ENCODE measurements at places on chromosomes 5 and 9.

DNA sequence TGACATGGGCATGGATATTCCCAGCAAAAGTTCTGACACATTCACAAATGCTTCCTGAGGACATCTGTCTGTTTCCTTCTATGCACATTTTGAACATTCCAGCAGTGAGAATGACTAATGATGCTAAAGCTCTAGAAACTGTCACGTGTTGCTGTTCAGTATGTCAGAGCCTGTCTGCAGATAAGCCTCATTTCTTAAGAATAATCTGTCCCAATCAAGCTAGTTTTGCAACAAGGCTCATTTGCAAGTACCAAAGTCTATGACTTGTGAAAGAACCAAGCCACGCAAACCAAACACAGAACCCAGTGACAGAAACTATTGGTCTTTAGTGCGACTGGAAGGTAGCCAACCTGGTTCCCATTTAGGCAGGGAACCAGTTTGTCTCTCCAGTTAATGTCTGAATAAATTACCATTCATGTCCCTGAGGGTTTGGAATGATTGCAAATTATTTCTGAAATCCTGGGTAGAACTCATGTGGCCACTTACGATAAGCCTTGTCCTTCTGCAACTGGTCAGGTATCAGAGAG is 178.5 kb downstream of the C9orf152 start:
- no peak for DNase-seq

- no peak for DNase-seq
Measured at GRCh38 chr9:127140842-127141675, 18.6 kb upstream of the ANGPTL2 start.

GRCh38 chr5:58746321-58746720 is 163.4 kb downstream of the RAB3C start:
- DNase-seq: no peak

- DNase-seq: no peak
Measured at GRCh38 chr5:178113841-178114324, 551 bp downstream of the N4BP3 start.

DNA sequence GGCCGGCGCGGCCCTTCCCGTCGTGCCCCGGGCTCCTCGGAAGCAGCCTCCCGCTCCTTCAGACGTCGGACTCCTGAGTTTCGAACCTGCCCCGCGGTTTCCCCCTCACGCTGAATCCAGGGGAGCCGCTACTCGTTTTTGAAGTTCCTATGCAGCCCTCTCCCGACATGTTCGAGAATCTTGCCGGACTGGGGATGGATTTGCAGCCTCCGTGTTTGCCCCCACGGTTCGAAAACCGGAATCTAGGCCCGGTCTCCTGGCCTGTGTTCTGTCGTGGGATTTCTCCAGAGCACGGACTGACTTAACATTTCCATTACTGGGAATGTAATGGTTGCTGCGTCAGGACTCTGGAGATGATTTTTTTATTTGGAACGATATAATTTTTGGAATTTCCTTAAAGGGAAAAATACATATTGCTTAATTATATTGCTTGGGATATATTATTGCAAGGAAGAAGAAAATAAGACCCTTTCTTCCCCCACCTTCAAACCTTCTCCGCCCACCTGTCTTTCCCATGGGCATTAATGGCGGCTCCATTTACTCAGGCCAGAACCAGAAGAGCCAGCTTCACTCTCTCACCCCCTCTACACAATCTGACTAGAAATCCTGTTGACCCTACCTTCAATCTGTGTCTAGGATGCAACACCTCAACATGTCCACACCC is 8.5 kb upstream of the MGAT1 start:
- DNase-seq: peak; percentile 33

- DNase-seq: no peak
Measured at GRCh38 chr5:24819841-24820240, 175.1 kb upstream of the CDH10 start.

DNA sequence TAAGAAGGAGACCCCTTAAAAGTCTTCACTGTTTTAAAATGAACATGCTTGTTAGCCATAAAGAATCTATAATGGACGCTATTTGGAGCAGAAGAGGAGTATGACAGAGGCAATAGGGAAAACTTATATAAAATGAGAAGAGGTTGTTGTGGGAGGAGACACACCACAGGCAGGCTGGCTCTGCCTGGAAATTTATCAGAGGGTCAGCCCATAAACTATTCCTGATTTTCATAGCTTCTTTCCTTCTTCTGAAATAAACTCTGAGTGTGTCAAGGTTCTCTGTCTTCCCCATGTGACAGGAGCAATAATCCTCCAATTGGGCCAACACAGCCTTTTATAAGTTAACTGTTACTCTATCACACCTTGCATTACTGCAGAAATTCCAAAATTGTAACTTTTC is 19.6 kb upstream of the RUSC2 start:
- DNase-seq: no peak

GRCh38 chr9:34644766-34645314 is 1.6 kb upstream of the GALT start:
- DNase-seq: no peak

DNA sequence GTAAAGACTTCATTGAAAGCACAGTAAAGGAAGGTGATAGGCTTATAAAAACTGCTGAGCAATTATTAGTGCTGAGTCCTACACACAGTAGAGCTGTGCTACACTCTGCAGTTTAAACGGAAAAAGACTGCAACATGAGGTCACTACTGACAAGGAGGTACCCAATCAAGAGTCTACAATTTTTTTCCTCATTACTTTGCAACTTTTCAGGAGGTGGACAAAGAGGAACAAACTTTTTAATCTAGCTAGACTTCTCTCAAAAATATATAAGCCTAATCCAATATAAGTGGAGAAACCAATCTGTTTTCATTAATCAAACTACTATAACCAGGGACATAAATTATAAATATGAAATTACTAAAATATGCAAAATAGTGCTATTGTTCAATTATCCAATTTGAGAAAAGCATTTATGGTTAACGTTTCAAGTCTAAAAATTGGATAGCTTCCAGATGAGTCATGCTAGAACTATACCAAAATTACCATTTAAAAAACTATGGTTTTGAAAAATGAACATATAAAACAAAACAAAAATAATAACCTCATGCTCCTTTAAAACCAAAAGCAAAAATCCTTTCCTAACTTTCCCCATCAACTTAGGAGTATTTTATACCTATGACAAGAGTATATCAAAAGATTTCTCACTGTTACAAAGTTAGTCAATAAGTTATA is 37.7 kb downstream of the FAM13B start:
- DNase-seq: no peak

GRCh38 chr5:2750026-2750757 is 1.3 kb downstream of the IRX2 start:
- no peak for DNase-seq

DNA sequence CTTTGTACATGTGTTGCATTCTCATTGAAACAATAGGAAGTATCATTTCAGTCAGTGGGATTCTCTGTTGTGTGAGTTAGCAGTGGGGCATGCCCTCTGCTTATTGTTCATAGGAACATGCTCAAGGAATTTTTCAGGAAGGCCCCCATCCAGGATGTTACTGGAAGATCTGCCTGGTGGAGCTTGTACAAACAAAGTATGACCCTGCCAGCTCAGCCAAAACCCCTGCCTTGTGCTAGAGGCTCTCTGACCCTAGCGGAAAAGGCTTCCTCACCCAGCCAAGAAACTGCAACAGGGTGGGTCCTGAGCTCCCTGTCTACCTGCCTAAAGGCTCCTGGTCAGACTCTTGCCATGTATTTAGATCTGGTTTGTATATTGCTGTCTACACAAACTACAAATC is 43.2 kb downstream of the MRRF start:
- no peak for DNase-seq

DNA sequence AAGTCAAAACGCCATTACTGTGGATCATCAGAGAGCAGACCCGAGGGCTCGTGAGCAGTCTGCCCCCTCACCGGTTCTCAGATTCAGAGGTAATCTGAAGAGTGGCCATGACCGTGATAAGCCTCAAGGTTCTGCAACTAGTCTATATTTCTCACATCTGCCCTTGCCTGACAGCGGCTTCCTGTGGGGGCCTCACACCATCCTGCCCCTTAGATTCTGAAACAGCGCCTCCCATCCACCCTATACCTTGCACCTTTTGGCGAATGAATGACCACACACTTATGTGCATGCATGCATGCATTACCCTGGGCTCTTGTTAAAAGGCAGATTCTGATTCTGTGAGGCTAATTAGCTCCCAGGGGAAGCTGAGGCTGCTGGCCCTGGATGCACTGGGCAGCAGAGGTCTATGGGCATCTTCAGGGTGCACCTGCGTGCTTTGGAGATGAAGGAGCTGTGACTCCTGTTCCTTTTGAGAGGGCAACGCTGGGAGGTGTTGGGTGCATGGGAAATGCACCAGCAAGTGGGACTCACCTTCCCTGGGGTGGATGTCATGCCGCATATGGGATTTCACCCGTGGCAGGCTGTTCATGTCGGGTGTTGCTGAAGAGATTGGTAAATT is 7.8 kb upstream of the GADD45G start:
- DNase-seq: no peak

- no peak for DNase-seq
Measured at GRCh38 chr5:90911169-90911568, 352.6 kb downstream of the ADGRV1 start.

DNA sequence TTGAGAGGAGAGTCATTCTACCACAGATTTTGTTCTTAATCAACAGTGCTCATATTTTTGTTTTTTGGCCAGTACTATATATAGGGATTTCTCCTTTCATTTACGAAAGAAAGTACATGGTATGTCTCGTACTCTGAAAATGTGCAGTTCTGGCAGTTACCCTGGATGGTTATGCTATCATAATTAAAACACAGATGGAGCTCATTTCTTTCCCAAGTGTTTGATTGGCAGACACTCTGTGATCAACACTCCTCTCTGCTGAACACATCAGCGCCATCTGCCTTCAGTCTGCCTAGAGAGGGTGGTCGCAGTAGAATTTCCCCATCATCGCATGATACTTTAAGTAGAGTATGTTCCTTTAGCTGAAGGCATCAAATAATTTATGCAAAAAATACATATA is 64.5 kb downstream of the PAM start:
- DNase-seq: no peak

- DNase-seq: peak; percentile 87
Measured at GRCh38 chr9:33852216-33852826, 35.4 kb downstream of the UBE2R2 start.

DNA sequence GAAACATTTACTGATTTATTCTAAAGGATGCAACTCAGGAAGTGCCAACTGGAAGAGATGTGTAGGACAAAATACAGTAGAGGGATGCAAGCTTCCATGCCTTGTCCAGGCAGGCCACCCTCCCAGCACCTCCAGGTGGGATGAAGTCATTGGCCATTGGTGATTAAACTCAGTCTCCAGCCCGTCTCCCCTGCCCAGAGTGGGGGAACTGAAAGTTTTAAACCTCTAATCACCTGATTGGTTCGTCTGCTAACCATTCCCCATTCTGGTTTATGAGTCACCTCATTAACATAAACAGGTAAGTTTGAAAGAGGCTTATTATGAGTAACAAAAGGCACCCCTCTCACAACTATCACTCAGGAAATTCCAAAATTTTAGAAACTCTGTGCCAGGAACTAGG is 8.1 kb downstream of the TNFAIP8 start:
- DNase-seq: no peak
